ENCODE measurements at places on chromosomes 16 and 17.

DNA sequence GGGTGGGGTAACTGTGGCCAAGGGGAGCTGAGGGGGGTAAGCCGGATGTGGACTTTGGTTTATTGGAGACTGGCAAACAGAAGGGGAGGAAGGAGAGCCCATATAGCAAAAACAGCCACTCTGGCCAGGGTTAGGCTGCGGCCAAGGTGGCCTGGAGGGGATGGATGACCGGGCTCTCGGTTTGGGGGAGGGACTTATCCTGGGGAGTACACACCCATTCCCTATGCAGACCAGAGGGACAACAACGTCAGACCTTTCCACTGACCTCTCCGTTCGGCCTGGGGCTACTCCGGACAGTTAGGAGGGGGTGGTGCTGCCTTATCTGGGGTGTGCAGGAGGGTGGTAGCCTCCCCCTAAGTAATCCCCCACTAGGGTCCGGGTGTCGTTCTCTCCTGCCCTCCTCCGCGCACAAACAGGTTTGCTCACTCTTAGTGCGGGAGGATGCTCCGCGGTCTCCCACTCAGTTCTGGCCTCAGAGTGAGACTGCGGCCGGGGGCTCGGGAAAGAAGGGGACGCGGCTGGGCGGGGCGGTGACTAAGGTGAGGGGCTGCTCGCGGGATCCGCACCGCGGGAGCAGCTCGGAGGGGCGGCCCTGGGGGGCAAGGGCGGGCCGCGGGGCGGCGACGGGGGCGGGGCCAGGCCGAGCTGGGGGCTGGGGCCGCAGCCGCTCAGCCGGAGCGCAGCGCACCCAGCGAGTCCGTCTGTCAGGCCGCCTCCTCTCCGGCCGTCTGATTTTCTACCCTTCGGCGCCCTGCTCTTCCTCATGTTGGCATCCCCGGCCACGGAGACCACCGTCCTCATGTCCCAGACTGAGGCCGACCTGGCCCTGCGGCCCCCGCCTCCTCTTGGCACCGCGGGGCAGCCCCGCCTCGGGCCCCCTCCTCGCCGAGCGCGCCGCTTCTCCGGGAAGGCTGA is at the start of gene WNK4:
WNK4 (plus strand) TSS at position 675 of the 915 bp plus-strand sequence; CDS start at position 764, 89 bp downstream.
- H3K27me3 ChIP-seq: peaks cover 20% of the 10 kb centered on the region
- H3K4me1 ChIP-seq: no peaks in the 10 kb centered on the region
- H3K27ac ChIP-seq: no peak within 1 kb of the TSS
- peaks cover 43% of the 10 kb centered on the region for H3K36me3 ChIP-seq

GRCh38 chr16:78795433-78795832 is 696.0 kb downstream of the WWOX start:
- H3K27me3 ChIP-seq: no peaks in the 10 kb centered on the region
- no peak overlapping the region for H3K4me3 ChIP-seq
- H3K4me1 ChIP-seq: peaks cover 5% of the 10 kb centered on the region

- no peak for DNase-seq
- no peak overlapping the region for H3K27ac ChIP-seq
- H3K4me3 ChIP-seq: no peak overlapping the region
Measured at GRCh38 chr17:60555786-60556185, 29.7 kb upstream of the APPBP2 start.

DNA sequence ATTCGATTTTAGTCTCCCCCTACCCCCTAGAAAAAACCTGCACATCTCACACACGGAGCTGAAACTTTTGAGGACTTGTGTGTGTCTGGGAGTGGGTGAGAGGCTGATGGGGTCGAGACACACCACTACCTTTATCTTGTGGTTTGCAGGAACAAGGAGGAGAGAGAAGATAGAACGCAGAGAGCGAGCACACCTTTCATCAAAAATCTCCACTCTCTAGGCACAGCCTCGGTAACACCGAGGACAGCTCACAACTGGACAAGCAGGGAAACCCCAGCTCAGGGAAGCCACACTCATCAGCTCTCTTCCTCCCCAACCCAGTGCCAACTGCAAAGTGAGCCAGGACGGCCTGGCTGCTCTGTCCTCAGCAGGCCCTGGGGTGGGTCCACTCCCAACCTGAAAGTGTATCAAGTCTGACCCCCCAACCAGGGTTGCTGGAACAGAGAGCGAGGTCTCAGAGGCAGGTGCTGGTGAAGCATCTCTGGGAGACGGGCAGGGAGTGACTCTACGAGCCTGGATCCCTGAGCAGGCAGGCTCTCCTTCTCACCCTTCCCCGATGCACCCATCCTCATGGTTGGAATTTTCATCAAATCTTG is 5.2 kb upstream of the GHDC start:
- no peak overlapping the region for H3K4me3 ChIP-seq
- H3K4me1 ChIP-seq: no peaks in the 10 kb centered on the region
- H3K27me3 ChIP-seq: no peaks in the 10 kb centered on the region
- peaks cover 17% of the 10 kb centered on the region for H3K36me3 ChIP-seq
- no peak for DNase-seq

DNA sequence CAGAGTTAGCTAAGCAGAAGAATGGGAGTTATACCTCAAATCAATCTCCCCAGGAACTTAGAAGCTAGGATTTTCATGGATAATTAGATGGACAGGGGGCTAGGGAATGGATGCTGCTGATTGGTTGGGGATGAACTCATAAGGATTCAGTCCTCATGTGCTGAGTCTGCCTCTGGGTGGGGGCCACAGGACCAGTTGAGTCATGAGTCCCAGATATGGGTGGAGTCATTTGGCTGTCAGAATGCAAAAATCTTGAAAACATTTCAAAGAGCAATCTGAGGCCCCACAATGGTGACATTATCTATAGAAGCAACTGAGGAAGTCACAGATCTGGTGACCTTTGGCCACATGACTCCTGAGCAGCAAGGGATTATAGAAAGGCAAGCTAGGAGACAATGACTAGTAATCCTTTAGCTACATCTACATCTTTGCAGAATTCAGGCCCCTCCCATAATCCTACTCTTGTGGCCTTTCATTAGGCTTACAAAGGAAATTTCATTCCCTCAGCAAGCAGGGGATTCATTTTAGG is 82.6 kb upstream of the CCL2 start:
- peaks cover 11% of the 10 kb centered on the region for H3K4me1 ChIP-seq
- no peaks in the 10 kb centered on the region for H3K36me3 ChIP-seq
- DNase-seq: no peak
- H3K4me3 ChIP-seq: no peak overlapping the region
- H3K27ac ChIP-seq: no peak overlapping the region
- no peaks in the 10 kb centered on the region for H3K27me3 ChIP-seq

GRCh38 chr17:55317284-55317683 is 52.5 kb downstream of the HLF start:
- H3K4me3 ChIP-seq: no peak overlapping the region
- DNase-seq: no peak
- H3K27ac ChIP-seq: no peak overlapping the region

All from right atrium auricular region (tissue), 2 donors.